Inflammatory macrophage (primary cell): ENCODE measurements at places on chromosomes 2 and 18.
A peak's percentile ranks its signal among the peaks of the same experiment; 100 is the strongest.

DNA sequence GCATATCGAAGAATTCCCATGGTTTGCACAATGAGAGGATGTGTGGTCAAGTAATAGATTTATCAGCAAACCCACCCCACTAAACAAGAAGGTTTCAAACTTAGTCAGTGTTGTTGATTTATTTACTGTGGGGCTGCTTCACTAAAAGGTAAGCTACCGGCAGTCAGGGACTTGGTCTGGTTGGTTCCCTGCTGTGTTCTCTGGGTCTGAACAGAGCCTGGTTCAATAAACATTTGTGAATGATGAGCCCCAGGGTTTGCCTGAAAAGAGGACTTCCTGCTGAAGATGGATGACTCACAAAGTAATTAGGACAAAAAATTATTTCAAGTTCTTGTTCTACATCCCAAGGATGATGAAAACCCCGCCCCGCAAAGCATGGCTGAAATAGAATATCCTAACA, 108.3 kb downstream of the SPP2 start:
- no peak for DNase-seq

- peak; percentile 46 for DNase-seq
Observed at GRCh38 chr2:98419977-98420725, 24.5 kb upstream of the INPP4A start.

DNA sequence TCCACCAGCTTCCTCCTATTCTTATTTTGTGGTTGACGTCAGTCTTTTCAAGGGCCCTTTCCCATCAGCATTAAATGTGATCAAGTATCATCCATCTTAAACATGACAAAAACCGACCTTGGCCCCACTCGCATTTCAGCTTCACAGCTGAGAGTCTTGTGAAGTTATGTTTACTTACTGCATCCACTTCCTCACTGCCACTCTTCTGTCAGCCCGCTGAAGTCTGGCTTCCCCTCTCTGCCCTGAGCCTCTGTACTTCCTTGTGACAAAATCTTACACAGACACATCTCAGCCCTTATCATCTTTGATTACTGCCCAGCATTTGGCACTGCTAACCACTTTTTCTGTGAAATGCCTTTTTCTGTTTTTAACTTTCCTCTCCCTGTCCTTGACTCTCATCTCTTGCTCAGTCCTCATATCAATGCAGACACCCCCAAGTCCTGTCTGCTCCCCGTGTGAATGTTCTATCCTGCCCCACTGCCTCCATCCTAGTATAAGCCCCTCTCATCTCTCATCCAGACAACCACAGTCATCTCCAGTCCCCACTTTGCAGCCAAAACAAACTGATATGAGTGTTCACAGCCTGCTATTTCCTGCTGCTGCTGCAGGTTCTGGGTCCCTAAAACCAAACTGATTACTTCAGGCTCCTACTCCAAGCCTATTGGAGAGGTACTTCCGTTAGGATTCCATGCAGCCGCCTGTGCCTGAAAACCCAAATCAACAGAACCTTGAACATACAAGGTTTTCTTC, 31.4 kb downstream of the FOSL2 start:
- peak; percentile 80 for DNase-seq

DNA sequence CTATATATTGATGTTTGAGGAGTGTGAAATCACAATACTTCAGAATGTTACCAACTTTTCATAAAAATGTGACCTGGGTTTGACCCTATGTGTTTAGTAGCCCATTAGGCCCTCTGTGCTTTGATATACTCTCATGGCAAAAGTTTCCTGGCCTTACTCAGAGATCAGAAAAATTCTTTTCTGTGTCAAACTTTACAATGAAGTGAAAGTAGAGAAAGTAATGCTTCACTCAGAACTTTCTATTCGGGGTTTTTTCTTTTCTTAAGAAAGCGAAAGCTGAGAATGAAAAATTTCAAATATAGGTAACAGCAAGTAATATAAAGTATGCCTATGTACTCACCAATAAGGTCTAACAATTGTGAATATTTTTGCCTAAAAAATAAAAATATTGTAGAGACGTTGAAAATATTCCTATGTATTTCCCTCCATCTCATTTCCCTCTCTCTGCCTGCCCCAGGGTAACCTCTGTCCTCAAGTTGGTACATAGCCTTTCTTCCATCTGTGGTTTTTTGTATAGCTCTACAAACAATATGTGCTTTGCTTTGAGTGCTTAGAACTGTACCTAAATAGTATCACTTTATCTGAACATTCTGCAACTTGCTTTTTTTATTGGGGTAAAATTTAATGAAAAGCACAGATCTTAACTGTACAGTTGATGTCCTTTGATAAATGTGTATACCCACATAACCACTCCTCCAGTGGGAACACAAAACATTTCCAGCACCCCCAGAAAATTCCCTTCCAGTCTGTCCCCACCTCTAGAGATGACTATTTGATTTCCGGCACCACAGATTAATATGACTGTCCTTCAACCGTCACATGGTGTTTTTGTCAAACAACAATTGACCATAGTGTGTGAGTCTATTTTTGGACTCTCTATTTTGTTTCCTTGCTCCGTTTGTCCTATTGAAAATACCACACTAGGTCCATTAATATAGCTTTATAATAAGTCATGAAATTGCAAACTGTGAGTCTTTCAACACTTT, 10.3 kb upstream of the ACKR3 start:
- no peak for DNase-seq

- no peak for DNase-seq
Observed at GRCh38 chr2:227280895-227281294, 44.2 kb upstream of the MFF start.

DNA sequence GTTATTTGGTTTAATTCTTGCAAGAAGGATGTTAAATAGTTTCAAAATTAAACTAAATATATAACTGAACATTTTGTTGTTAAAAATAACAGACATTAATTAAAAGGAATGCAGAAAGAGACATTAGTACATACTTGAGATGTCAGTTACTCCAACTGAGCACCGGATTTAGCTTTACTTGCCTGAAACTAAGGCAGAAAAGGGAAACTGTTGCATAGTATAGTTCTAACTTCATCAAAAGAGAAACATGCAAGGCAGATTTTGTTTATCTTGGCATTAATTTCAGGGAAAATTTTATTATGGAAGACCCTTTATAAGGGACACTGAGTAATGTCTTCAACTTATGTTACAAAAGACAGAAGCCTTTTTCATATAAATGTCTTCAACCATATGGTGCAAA, 218.3 kb downstream of the STK39 start:
- no peak for DNase-seq

GRCh38 chr2:236209535-236209934, 41.3 kb upstream of the GBX2 start:
- no peak for DNase-seq

DNA sequence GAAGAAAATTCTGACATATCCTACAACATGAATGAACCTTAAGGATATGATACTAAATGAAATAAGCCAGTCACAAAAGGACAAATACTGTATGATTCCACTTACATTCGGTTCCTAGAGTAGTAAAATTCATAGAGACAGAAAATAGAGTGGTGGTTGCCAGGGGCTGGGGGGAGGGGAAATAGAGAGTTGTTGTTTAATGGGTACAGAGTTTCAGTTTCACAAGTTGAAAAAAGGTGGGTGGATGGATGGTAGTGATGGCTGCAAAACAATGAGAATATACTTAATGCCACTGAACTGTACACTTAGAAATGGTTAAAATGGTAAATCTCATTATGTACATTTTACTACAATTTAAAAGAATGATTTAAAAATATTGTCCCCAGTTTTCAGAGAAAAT, 53.3 kb upstream of the NFU1 start:
- DNase-seq, result no peak
